Cerebellum (tissue), 4 donors: ENCODE measurements at places on chromosomes 4 and X. TPM values are rescaled to one million over a fixed set of nuclear protein-coding genes. Genes with fewer than 3 reads are reported as not detected.

Gene SLC26A1
- 3.0 TPM for total RNA-seq

Gene SMARCA5
- 93.5 TPM for total RNA-seq

Gene CLTRN
- 0.18 TPM for total RNA-seq

Gene VEGFC
- 3.0 TPM for total RNA-seq

Gene NIPAL1
- total RNA-seq = 3.9 TPM

Gene ZAR1
- total RNA-seq = 0.27 TPM

Gene CNGA1
- total RNA-seq = 0.18 TPM

Gene VCX3A
- total RNA-seq = not detected

Gene MSN
- total RNA-seq = 33.2 TPM

Gene CT45A10
- not detected for total RNA-seq

Gene FUNDC2
- total RNA-seq = 20.6 TPM

Gene SSX3
- total RNA-seq = not detected

Gene GDPD2
- total RNA-seq = 7.7 TPM

Gene GC
- total RNA-seq = not detected

Gene PAGE2B
- not detected for total RNA-seq

Gene FAM184B
- 2.3 TPM for total RNA-seq

Gene STPG2
- total RNA-seq = 3.6 TPM

Gene VEGFD
- total RNA-seq = 0.27 TPM

Gene F8A1
- 4.0 TPM for total RNA-seq

Gene ITGB1BP2
- 3.0 TPM for total RNA-seq

Gene RENBP
- 2.6 TPM for total RNA-seq

Gene HSD17B13
- total RNA-seq = 0.36 TPM

Gene IL15
- 1.1 TPM for total RNA-seq

Gene SYNPO2
- 8.8 TPM for total RNA-seq

Gene ZNF630
- 5.5 TPM for total RNA-seq

Gene PASD1
- not detected for total RNA-seq

Gene MAGEA3
- total RNA-seq = not detected

Gene GRID2
- 194 TPM for total RNA-seq

Gene PNMA6F
- total RNA-seq = 0.36 TPM

Gene MSX1
- 6.7 TPM for total RNA-seq

Gene PDCL2
- not detected for total RNA-seq

Gene FAM200B
- 45.4 TPM for total RNA-seq

Gene SMIM31
- not detected for total RNA-seq
